Activated CD4-positive, alpha-beta T cell treated with anti-CD3 and anti-CD28 coated beads, Interleukin-2, Interleukin-4, amounts not matched to agents 100 ng/mL and 50 ng/mL, durations not matched to agents 16 hours and 8 hours (primary cell): ENCODE measurements at places on chromosomes 5 and 9.

- DNase-seq: no peak
Observed at GRCh38 chr5:113495422-113495841, 7.2 kb upstream of the MCC start.

DNA sequence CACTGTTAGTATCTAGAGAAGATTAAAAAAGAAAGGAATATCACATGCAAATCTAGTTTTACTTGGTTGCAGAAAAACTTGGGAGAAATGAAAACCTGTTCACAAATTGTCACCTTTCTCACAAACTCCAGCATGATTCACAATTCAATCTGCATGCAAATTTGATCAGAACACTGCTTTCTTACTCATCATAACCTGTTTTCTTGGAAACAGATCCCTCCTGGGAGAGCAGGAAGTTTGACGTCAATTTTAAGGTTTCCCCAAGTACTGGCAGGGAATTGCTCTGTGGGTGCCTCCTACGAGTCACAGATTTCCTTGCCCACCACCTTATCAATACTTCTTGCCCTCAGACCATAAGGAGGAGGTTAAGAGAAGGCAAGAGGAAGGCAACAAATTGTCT lies 30.2 kb upstream of the HTR4 start:
- DNase-seq: no peak

GRCh38 chr5:169970339-169970738 lies 10.0 kb downstream of the INSYN2B start:
- DNase-seq: no peak

DNA sequence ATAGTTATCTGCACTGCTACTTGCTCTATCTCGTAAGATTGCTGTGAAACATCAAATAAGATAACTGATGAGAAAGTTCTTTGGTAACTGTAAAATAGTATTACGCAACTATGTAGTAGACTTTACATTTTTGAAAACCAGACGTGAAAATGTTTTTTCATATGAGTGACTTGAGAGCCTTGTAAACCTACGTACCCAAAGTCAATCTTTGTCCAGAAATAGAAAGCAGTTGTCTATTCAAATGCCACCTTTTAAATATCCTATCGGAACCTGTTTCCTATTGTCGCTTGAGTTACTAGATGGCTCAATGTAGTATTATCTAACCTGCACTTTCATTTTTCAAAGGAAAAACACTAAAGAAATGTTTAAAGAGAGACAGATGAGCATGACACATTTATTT lies 1.6 kb downstream of the FNIP1 start:
- DNase-seq: no peak

GRCh38 chr9:121667890-121668289 lies 16.5 kb downstream of the DAB2IP start:
- no peak for DNase-seq

DNA sequence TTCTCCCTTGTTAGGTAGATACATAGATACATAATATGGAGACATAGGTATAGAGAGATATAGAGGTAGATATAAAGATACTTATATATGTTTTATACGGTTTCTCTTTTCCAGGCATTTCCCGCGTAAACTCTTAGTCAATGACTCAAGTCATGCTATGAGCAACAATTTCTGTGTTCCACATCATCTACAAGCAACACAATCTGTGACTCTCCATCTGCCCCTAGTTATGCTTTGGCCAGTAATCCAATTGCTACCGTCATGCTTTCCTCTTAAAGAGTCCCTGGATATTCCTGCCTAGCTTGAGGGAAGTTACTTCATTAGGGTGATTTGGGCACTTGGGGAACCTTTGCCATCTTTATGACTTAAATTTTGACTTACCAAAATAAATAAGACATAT lies 129.0 kb upstream of the ADAMTS16 start:
- no peak for DNase-seq

DNA sequence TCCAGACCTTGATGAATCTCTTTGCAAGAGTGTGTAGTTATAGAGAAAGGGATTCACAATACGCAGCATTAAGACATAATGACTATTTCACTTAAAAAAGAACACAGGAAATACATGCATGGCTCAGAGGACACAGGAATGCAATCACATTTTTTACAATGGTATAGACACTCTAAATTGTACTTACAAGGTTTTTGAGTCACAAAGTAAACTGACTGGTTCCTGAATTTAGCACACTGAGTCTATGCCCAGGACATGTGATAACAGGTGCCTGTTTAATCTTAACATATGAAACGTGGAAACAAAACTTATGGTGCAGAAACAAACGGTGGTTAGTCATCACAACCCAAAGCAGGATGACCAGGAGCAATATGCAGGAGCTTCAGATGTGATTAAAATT lies 6.7 kb downstream of the EPB41L4A start:
- DNase-seq: no peak

- no peak for DNase-seq
Observed at GRCh38 chr9:976943-977837, 735 bp downstream of the DMRT3 start.

DNA sequence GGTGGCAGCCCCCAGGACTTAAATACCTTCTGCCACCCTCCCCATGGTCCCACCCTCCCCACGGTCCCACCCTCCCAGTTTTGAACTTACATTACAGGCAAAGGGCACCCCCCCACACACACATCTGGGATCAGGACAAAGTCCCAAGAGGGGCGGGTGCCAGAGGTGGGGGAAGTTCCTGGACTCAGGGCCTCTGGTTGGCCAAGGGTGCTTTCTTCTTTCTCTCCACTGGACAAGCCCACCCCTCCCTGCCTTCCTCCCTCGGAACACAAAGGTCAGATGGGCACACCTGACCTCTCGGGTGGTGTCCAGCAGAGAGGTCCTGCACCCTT lies 19.1 kb upstream of the RALGDS start:
- DNase-seq: no peak
